ENCODE measurements at places on chromosomes 13 and 19.
A peak's percentile ranks its signal among the peaks of the same experiment; 100 is the strongest.

GRCh38 chr19:29446361-29446760 lies 79.4 kb upstream of the VSTM2B start:
- DNase-seq = no peak

DNA sequence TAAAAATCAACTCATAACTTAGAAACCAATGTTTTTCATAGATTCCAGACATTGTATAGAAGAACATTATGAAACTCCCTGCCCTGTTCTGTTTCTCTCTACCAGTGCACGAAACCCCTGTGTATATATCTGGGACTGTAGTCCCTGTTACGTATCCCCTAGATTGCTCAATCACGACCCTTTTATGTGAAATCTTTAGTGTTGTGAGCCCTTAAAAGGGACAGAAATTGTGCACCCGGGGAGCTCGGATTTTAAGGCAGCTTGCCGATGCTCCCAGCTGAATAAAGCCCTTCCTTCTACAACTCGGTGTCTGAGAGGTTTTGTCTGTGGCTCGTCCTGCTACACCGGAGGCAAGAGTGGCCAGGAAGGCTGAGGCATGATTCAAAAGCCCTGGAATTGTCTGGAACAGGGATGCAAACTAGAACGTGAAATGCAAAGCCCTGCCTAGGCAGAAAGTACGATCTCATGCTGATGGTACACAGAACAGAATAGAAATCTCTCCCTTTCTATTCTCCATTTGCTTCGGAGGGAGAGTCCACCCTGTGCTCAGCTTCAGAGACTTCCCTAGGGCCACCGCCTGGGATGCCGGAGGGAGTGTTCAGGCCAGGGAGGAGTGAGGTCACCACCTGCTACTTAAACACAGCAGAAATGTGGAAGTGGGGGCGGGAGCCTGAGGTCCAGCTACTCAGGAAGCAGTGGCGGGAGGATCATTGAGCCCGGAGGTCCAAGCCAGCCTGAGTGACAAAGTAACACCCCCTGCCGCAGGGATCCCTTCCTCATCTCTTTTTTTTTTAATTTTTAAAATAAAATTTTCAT lies 758 bp upstream of the ZNF888 start:
- peak; percentile 6 for DNase-seq

DNA sequence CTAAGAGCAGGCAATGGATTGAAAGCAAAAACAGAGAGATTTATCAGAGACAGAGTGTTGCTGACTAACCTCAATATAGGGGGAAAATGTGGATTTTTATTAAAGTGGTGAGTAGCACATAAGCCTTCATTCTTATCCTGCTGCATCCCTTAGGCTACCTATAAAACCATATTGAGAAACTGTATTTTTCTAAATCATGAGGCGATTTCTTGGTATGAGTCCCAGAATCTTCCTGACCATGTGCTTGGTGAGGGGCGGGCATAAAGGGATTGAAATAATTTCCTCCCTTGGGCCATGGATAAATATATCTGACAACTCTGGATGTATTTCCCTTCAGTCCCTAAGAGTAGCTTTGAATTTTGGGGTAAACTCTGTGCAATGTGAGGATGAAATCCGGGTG lies 72.8 kb downstream of the EFNB2 start:
- DNase-seq = no peak

- peak; percentile 67 for DNase-seq
Observed at GRCh38 chr19:44753932-44754749, 5.6 kb downstream of the BCL3 start.

DNA sequence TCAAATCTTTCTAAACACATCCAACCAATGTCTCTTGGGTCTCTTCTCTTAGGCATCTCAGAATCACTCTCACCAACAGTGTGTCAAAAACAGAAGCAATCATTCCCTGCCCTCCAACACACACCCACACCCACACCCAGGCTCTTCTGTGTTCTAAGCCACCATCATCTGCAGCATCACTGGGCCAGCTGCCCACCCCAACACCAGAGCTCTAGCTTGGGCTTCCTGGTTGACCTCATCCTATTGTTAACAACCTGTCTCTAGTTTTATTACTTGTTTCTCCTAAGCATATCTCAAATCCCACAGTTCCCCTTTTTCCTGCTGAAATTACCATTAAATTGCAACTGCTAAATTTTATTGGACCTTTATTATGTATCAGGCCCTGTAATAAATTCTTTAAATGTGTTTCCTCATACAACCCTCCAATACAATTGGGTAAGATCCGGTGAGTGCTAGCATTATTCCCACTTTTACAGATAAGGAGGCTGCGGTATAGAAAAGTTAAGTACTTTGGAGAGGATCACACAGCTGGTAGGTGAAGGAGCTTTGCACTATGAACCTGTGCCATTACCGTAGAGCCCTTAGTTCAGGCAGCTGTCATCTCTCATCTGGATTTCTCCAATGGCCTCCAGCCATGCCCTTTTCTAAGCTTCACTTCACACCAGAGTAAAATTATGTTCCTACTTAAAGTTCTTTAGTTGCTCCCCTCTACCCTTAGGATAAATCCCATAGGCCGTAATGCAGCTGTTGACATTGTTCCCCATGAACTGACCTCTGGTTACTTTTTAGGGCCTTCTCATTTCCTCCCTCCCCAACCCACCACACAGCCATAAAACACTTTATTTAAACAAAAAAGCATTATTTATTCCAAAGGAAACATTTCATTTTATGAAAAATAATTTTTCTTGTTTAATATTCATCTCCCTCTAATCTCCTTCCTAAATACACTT lies 227.7 kb downstream of the B3GLCT start:
- DNase-seq = no peak

- DNase-seq = no peak
Observed at GRCh38 chr19:57436417-57436816, 1.3 kb downstream of the ZNF749 start.

GRCh38 chr19:46714444-46715106 lies 2.3 kb downstream of the PRKD2 start:
- DNase-seq = no peak

GRCh38 chr13:70723732-70724131 lies 615.5 kb upstream of the KLHL1 start:
- peak; percentile 12 for DNase-seq

DNA sequence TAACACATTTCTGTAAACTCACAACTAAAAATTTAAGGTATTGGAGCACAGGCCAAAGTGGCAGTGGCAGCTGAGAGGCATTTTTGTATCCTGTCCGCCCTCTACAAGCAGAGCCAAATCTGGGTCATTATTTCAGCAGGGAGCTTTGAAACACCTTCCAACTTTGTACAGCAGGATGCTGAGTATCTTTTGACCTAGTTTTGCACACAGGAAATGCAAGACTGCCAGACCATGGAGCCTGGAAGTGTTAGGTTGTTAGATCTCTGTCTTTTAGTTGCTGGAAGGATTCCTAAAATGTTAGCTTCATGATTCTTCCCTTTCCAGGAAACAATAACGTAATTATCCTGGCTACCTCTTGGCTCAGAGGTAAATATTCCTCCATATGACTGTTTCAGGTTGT lies 148.6 kb upstream of the ATXN8OS start:
- no peak for DNase-seq

DNA sequence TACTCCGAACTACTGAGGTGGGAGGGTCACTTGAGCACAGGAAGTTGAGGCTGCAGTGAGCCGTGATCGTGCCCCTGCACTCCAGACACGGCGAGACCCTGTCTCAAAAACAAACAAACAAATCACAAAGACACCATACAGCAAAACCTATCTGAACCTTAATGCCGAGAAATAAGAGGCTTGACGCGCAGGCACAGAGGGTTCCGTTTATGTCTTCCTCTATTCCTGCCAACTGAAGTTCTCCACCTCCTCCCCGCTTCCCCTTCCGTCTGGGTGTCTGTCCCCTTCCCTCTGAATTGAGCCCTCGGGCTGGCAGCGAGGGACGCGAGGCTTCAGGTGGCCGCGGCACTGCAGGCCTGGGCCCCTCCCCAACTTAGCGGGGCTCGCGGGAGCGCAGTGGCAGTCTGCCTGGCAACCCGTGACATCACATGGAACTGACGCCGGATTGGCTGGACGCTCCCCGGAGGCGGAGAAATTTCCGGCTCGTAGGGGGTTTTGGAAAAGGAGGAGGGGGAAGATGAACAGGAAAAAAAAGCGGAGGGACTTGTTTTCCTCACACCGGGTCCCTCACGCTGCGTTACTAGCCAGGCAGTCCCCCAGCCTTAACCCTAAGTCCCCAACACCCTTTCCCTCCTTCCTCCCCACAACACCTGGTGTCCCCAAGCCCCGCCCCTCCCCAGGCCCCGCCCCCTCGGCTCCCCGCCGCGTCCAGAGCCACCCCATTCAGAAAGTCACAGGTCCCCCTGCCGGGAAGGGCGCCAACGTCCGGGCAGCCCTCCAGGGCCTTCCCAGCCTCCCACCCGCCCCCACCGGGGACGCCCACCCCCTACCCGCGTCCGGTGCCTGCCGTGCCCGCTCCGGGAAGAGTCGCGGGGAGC lies 1.1 kb upstream of the MYBPC2 start:
- DNase-seq = peak; percentile 59

DNA sequence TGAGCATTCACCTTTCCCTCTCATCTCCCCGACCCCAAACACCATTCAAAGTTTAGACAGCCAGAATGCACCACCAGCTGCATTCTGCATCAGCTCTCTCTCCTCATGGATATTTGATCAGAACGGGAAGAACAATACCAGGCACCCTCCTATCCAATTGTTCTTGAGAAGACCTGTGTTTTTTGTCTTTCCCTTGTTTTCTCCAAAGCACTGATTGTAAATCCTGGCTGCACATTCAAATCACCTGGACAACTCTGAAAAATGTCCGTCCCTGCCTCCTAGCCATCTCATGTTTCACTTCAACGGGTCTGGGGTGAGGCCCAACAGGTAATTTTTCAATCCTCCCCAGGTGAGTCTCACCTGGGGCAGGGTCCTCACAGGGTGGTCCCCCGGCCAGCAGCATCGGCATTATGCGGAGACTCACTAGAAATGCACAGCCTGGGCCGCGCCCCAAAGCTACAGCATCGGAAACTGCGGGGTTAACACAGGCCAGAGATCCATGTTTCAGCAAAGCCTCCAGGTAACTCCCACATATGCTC lies 5.5 kb downstream of the IRS2 start:
- no peak for DNase-seq

- peak; percentile 38 for DNase-seq
Observed at GRCh38 chr13:72004784-72005374, 137.9 kb upstream of the DACH1 start.

DNA sequence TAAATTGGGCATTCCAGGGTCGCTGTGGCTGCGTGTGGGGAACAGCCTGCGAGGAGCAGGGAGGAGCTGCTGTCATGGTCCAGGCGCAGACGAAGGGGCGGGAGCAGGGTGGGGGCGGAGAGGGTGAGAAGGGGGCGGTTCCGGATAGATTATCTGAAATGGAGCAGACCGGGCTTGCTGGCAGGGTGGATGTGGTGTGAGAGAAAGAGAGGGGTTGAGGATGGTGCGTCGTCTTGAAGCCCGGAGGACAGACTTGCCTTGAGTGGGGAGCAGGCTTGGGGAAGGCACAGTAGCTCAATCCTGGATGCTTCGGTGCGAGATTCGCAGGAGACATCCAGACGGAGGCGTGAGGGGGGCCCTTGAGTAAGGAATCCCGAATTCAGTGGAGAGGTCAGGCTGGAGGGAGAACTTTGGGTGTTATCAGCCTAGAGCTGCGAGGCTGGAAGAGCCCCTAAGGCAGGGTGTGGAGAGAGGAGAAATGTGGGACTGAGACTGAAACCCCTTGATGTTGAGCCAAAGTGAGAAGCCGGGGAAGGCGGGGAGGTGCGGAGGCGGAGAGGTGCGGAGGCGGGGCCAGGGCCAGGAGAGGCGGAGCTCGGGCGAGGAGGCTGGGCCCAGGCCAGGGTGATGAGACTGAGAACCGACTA lies 40.6 kb downstream of the DPF1 start:
- DNase-seq = peak; percentile 22

DNA sequence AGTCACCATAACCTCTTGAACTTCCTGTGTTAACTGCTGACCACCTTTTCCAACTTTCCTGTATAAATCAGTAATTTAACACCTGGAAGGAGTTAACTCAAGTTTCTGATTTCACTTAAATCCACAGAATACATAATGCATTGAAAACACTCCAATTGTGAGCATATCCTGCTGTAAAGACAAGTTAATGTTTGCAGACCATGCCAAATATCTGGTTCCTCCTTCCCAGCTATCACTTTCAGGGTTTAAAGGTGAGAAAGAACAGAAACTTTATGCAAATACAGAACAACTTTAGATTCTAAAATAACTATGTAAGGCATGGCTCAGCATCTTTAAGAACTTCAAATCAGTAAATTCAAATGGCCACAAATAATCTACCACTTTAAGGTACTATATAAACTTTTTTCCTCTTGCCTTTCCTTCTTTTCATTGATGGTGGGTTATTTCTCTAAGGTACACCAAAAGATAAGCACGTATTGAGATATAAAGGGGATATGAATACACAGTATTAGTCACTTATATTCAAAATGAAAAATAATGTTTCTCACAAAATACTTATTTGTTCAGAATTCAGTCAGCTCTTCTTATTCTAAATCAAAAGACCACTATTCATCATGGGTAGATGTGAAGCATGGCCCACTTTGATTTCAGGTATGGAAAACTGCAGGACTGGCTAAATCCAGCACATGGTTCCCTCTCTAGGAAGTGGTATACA lies 6.6 kb upstream of the TPTE2 start:
- no peak for DNase-seq

GRCh38 chr13:95707442-95708390 lies 30.8 kb downstream of the DNAJC3 start:
- no peak for DNase-seq

- no peak for DNase-seq
Observed at GRCh38 chr19:30604657-30605056, 232.5 kb downstream of the ZNF536 start.

DNA sequence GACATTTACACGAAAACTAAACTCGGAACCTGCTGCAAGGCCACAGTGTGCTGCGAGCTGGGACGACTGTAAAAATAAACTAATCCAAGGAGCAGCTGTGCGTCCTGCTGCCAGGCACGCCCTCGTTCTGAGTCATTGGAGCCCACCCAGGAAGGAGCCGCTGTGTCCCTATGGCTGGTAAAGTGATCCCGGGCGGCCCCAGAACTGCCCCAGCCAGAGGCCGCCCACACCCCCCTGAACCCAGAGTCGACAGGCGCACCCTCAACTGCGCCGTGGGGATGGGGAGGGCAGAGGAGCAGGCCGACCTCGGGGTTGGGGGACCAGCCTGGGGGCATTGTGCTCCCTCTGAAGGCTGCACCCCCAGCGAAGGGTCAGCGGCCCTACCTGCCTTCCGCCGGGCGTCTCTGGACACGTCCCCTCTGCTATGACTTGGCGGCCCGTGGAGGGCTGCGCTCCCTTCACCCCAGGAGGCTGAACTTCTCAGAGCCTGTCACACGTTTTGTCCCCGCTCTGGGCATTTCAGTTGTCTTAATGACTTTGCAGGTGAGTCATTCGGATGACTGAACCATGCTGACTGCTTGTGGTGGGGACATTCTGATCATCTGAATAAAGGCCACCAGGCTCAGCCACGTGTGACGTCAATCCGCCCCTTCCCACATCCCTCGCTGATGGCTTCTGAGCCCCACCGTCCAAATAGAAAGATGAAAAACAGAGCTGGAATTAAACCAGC lies 42.7 kb downstream of the ADPRHL1 start:
- DNase-seq = peak; percentile 78

- DNase-seq = peak; percentile 34
Observed at GRCh38 chr19:5436106-5436947, 18.9 kb upstream of the ZNRF4 start.

- DNase-seq = no peak
Observed at GRCh38 chr19:4487572-4487971, 15.5 kb downstream of the HDGFL2 start.

- DNase-seq = no peak
Observed at GRCh38 chr19:3285647-3286176, 61.3 kb downstream of the CELF5 start.
